ENCODE measurements at places on chromosomes 4 and X.

GRCh38 chrX:118764122-118764521 is 36.7 kb downstream of the IL13RA1 start:
- no peak for DNase-seq

- DNase-seq = no peak
Measured at GRCh38 chr4:25928379-25929297, 14.6 kb downstream of the SMIM20 start.

- no peak for DNase-seq
Measured at GRCh38 chrX:24607616-24608015, 39.5 kb downstream of the PCYT1B start.

DNA sequence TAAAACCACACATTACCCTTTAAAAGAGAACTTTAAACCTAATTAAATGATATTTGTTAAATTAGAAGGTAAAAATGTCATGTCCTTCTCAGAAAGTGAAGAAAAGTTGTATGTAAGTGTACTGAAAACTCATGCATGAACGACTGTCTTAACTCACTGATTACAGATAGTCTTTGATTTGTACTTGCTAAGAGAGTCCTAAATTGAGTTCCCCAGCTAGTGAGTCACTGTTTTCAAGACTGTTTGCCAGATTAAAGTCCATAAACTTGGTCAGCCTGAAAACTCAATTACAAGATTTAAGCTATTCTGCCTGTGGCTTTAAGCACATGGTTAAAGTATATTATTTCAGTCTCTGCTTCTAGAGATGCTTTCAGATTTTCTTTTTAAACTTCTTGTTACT is 124.9 kb upstream of the ZCCHC13 start:
- no peak for DNase-seq

DNA sequence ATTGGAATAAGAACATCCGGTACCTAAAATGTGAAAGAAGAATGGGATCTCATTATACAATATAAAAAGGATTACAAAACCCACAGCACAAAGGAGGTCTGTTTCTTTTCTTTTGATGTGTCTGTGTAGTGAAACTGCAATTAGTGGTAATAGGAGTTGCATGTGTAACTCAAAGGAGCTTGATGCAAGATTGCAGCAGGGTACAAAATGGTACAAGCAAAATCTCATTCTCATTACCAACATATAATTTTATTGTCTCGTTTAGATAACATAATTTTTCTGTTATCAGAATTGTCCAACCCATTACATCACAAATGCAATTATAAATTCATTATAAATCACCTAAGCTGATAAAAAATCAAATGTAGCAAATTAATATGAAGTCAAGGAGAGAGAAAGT is 47.1 kb upstream of the CCSER1 start:
- no peak for DNase-seq

GRCh38 chrX:87664381-87664780 is 146.8 kb downstream of the KLHL4 start:
- no peak for DNase-seq

DNA sequence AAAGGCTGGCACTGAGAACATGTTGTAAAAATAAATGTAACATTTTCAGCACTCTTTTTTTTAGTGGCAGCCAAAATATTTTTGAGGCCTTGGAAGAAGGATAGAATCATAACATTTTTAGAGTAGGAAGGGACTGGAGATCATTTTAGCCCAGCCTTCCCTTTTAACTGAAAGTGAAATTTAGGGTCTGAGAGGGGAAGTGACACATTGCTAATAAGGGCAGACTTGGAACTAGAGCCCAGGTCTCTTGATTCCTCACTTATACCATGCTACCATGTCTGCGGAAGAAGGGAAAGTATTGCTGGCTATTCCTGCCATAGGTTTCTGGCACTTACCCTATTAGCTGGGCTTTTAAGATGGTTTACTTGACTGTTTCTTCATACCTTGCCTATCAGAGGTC is 4.8 kb downstream of the WDR44 start:
- DNase-seq = no peak

- DNase-seq = no peak
Measured at GRCh38 chr4:174521800-174522182, 497 bp downstream of the HPGD start.

DNA sequence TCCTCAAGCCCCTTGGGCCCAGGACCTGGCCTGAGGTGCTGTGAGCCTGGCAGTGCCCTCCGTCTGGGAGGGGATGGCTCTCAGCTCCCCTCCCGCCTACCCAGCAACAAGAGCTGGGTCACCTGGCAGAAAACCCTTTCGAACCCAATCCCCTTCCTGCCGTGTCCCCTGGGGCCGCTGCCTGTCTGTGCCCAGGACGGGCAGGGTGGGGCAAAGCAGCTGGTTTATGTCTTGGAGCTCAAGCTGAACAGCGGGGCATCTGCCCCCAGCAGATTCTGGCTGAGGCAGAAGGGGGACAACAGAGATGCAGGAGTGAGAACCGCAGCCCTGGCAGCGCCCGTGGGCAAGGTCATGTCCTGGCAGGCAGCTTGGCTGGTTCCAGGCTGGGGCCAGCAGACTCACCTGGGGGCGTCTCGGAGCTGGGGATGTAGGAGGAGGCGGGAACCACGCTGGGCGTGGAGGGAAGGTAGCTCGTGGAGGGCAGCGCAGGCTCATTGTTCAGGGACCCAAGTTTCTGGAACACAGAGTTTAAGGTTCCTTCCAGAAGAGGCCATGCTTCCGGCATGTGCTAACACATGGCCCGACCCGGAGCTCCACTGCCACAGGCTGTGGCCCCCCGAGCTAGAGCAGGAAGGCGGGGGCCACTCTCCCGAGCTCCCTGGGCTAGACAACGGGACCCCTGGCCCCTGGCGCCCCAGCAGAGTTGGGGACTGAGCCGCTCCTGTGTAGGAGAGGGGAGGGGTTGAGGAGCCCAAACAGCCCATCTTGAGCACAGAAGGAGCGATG is 24.2 kb downstream of the NELFA start:
- DNase-seq = no peak
